Renal cortical epithelial cell (primary cell): ENCODE measurements at places on chromosomes 5 and 9.

GRCh38 chr9:4325113-4325512, 25.2 kb upstream of the GLIS3 start:
- no peak for DNase-seq

GRCh38 chr5:3126639-3127038, 375.2 kb upstream of the IRX2 start:
- no peak for DNase-seq

DNA sequence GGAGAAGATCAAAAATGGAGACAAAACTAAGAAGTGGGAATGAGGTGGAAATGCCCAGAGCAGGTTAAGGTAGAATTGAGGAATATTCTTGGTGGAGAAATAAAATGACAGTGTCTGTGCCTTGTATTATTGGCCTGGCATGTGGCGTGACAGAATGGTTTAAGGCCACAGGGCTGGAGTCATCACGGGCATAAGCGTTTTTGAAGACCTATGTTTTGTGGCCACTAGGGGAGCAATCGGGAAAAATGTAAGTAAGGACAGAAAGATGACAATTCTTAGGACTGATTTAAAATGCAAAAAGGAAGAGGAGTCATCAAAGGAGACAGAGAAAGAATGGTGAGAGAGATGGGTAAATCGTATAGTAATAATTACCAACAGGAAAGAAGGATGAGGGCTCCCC, 72.2 kb upstream of the EPB41L4A start:
- DNase-seq: no peak

DNA sequence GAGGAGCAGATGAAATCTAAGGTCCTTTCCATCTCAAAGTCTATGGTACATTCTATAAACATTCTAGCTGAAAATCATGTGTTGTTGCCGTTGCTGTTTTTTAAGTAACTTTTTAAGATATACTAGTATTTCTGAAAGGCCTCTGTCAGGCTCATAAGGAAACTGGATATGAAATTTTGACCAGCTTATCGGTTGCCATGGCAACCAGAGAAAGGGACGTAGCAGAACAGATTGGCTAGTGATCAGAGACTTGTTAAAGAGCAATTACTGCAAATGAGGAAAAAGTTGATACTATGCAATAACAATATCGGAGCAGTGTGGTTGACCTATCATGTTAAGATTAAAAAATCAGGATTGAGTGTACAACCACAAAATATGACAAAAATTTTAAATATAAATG, 57.0 kb upstream of the RNF180 start:
- no peak for DNase-seq

- DNase-seq: no peak
These were observed 7.7 kb downstream of the MAPK9 start for GRCh38 chr5:180284149-180284548.

GRCh38 chr5:149549461-149550267, 1.6 kb downstream of the CSNK1A1 start:
- peak; percentile 57 for DNase-seq
